ENCODE measurements at places on chromosomes 7 and 10.

DNA sequence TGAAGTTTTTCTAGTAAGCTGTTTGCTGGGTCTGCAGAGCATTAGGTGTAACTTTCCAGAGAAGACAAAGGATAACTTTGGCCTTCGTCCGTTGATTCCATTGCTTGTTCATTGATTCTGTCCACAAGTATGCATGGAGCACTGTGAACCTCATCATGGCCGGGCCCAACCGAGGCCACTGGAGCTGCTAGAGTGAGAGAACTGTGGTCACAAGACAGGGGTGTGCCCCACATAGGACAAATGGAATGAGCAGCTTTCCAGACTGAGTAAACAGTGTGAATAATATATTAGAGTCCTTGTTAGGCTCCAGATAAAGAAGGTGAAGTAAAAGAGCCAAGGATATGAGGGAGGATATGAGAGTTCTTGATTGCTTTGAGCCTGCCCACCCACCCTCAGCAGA is 24.9 kb downstream of the MBL2 start:
- no peak for DNase-seq

DNA sequence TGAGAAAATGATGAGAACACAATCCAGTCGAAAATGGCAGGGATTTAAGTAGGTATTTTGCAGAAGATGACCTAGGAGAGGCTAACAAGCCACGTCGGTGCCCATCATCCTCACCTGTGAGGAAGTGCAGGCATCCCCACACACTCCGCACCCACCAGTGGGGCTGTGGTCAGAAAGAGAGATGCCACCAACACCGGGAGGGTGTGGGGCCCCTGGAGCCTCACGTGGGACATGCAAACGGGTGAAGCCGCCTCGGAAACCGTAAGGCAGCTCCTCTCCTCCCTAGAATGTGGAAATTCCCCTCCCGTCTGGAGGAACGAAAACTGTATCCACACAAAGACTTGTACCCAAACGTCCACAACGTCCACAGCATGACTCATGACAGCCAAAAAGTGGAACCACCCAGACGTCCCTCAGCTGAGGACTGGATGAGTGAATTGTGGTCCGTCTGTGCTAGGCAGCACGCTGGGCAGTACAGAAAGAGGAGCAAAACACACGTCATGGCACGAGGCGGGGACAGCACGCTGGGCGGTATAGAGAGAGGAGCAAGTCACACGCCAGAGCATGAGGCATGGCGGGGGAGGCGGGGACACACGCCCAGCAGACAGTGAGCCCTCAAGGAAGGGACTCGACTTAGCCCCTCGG is 246.0 kb downstream of the ELFN1 start:
- DNase-seq: no peak

DNA sequence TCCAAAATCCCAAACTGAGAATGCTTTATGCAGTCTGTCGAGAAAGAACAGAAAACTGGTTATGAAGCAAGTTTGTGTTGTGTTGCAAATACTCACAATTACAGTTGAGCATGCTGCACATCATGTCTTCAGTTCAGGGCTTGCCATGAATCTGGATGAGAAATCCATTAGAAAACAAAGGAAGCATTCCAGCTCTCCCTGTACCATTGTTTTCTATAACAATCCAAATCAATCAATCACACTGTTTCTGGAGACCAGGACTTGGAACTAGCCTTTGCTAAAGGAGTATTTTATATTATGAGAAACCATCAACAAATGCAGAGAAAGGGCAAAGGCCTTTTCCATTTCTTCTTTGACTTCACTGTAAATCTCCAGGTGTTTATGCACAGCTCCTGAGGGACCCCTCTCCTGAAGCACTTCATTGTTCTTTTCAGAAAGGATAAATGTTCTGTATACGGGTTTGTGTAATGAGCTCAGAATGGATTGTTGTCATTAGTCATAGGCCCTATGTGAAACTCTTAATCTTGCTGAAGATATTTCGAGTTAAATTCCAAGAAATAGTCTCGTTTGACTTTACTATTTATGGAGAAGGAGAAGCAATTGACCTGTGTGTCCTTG is 364.7 kb upstream of the POM121L12 start:
- no peak for DNase-seq

- no peak for DNase-seq
Measured at GRCh38 chr7:151494298-151495284, 25.1 kb downstream of the RHEB start.

GRCh38 chr7:80467069-80467468 is 44.8 kb downstream of the GNAT3 start:
- no peak for DNase-seq

- no peak for DNase-seq
Measured at GRCh38 chr10:90042075-90042474, 340.7 kb downstream of the KIF20B start.

GRCh38 chr7:142188154-142188553 is 69.7 kb downstream of the PRSS58 start:
- DNase-seq: no peak

- no peak for DNase-seq
Measured at GRCh38 chr7:43594020-43594419, 11.1 kb downstream of the STK17A start.

- DNase-seq: no peak
Measured at GRCh38 chr10:44426247-44427034, 41.5 kb upstream of the CXCL12 start.

Data from stimulated activated CD4-positive, alpha-beta T cell treated with anti-CD3 and anti-CD28 coated beads, TNF-alpha, amount 100 ng/mL, for 1 hour (primary cell).